T-helper 2 cell (primary cell): ENCODE measurements at places on chromosomes 2 and 18.

DNA sequence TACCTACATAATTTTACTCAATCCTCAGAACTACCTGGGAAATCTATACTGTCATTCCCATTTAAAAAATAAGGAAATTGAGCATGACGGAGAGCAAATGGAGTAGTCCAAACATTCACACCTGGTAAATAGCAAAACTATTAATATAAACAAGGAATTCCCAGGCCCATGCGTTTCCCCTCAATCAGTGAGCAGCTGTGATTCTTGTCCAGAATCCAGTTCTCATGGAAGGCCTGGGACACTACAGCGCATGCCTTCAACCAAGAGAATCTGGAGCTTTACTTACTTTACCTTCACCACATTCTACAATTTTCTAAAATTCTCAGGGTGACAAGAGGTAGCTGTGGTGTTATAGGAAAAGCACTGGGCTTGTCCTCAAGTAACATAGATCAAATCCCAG, 259.0 kb downstream of the LRATD1 start:
- no peak for DNase-seq

GRCh38 chr2:68741805-68742306, 7.2 kb downstream of the ARHGAP25 start:
- no peak for DNase-seq

DNA sequence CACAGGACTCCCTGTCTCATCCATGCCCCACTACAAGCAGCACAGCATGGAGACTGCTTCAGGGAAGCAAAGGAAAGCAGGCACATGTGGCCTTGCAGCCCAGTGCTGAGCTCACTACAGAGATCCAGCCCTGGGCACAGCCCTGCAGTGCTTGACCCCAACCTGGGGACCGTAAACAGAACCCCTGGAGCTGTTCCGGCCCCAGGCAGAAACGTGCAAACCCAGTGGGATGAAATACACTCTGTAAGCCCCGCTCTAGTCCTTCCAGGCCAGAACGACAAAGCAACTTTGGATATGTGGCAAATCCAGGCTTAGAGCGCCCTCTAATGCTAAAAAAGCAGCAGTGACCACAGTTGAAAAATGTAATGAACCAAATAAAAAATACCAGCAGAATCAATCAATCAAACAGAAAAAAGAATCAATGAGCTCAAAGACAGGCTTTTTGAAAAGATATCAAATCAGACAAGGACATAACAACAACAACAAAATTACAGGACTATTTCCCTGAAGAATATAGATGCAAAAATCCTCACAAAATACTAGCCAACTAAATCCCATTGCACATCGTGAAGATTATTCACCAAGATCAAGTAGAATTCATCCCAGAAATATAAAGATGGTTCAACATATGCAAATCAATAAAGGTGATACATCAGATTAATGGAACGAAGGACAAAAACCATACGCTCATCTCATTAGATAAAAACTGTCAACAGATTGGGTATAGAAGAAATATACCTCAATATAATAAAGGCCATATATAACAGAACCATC, 45.6 kb downstream of the ZNF519 start:
- no peak for DNase-seq

DNA sequence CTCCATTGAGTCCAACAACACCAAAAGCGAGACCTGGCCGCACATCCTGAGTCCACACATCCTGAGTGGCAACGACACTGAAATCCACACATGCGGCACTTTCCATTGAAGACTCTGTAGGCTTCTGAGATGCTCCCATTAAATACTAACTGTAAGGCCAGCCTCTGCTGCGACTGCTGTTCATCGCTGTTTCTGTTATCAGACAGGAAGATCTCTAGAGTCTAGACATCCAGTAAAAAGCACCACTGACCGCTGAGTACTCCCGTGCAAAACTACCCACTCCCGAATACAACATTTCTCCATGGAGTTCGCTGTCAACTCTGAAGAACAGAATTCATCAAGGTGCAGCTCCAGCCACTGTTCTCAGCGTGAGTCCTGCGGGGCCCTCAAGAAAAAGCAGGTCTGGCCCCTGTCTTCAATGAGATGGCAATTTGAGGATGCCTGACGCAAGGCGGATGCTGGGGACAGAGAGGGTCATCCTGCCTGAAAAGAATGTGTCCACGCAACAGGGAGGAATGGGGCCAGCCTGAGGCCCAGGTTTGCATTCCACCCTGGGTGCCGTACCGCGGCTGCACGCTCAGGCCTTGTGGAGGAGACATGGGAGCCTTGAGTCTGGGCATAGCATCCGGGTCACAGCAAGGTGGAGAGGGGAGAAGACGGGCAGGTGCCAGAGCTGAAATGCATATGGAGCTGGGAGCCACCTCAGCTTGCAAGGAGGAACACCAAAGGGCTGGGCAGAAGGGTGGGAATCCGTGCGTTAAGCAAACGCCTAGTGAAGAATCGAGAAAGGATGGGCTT, 61.9 kb downstream of the ZNF516 start:
- DNase-seq, result no peak

- no peak for DNase-seq
These were observed 1136.0 kb downstream of the LRP1B start for GRCh38 chr2:140994856-140995255.

- no peak for DNase-seq
These were observed 99.1 kb upstream of the ITGA6 start for GRCh38 chr2:172328103-172328841.

- no peak for DNase-seq
These were observed 22.6 kb upstream of the TBC1D8 start for GRCh38 chr2:101173707-101174295.

GRCh38 chr2:31909661-31910060, 101.1 kb downstream of the MEMO1 start:
- no peak for DNase-seq

DNA sequence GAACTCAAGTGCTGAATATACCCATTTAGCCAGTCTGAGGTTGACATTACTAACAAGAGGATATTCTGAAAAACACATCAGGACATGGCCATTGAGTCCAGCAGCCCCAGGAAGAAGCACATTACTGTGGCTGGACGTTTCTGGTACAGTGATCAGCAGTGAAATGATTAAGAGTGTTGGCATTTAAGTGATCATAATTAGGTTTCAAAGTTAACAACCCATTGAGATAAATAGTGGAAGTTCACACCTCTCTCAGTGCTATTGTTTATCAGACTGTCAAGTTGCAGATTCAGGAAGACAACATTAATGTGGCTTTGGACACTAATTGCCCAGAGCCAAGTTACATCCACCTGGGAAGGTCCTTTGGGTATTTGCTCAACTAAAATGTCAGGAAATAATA, 139.5 kb upstream of the GAREM1 start:
- DNase-seq, result no peak

DNA sequence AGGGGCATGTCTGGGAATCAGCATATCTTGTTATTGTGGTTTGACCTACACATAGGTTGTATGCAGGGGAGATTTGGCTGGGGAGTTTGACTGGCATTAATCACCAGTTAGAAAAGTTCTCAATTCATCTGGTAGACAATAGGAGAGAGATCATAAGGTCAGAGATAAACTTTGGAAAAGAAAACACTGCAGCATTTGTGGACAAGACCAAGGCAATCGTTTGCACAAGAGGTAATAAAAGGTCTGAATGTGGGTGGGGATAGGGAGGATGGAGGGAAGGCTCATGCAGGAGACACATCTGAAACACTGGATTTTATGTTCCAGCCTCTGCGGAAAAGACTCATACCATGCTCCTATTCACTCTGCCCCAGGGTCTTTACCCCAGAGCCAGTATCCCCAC, 136.9 kb downstream of the MAIP1 start:
- DNase-seq, result no peak

DNA sequence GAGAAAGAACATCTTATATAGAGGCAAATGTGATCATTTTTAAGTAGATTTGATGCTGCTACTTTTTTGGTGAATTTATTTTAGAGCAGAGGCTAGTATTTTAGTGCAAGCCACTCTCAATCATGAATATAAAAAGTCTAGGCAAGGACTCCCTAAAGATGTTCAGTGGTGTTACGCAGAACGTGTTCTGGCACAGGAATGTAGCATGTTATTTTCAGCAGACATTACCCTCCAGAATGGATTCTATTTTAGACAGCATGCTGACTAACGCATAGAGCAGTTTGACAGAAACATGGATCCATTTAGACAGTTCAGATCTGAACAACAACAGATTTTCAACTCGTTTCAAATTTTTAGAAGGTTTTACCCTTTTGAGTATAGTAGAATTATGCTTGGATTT, 54.1 kb downstream of the DSC3 start:
- no peak for DNase-seq

DNA sequence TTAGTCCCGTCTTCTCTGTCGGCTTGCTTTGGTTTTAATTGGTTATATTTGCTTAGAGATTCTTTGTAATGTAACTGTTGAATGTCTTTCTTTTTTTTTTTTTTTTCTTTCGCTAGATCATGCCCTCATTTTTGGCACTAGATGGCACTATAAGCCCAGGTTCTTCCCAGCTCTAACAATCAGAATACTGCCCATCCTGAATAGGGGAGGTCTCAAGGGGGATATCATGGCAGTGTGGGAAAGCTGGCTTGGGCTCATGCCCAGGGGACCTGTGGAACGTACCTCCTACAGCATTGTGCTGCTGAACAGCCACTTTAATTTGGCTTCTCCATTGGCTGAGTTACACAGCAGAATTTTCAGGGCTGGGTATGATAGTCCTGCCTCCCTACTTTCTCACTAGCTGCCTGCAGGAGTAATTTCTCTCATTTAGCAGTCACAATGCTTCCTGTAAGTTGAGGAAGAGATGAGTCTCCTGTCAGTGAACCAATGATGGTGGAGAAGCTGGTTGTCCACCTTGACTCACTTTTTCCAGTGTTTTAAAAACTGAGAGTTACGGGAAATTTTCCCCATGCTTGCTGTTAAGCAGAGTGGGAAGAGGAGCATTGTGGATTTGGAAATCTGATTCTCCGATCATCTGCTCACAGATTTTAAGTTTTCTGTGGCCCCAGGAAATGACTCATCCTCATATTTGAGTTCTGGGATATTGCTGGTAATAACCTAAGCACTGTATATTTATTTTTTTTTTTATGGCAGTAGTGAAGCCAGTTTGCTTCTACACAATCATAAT, 47.2 kb downstream of the RAD51AP2 start:
- no peak for DNase-seq

GRCh38 chr2:3405307-3405706, 25.8 kb downstream of the TRAPPC12 start:
- DNase-seq, result no peak

- DNase-seq, result no peak
These were observed 33.0 kb downstream of the INPP5D start for GRCh38 chr2:233093166-233093448.

DNA sequence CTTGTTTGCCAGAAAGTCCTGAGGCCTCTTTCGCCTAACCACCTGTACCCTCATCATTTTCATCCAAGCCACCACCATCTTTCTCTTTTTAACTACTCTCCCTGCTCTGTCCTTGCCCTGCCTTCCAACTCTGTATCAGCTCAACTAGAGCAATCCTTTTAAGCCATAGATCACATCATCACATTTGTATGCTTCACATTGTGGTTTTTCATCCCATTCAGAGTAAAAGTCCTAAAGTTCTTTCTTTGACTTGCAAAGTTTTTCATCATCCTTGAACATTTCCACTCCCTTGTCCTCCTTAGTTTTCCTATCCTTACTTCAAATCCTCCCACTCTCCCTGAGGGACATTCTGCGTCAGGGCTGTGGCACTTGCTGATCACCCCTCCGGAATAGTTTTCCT, 73.9 kb downstream of the SLC39A10 start:
- no peak for DNase-seq

DNA sequence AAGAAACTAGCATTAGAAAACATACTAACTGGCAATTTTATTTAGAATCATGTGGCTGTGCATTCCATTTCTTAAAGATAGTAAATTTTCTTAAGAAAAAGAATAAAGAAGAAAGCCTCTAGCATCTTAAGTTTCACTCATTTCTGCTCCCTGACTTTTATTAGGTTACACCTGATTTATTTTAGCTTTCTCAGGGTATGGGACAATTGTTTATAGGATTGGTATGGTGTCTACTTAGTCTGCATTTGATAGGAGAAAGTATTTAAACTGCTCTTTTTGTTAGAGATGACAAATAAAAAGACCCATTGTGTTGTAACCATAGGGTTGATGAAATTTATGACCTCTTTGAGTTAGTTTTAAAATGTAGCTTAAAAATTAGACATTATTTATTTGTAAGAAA, 115.2 kb downstream of the PTPRM start:
- DNase-seq, result no peak

DNA sequence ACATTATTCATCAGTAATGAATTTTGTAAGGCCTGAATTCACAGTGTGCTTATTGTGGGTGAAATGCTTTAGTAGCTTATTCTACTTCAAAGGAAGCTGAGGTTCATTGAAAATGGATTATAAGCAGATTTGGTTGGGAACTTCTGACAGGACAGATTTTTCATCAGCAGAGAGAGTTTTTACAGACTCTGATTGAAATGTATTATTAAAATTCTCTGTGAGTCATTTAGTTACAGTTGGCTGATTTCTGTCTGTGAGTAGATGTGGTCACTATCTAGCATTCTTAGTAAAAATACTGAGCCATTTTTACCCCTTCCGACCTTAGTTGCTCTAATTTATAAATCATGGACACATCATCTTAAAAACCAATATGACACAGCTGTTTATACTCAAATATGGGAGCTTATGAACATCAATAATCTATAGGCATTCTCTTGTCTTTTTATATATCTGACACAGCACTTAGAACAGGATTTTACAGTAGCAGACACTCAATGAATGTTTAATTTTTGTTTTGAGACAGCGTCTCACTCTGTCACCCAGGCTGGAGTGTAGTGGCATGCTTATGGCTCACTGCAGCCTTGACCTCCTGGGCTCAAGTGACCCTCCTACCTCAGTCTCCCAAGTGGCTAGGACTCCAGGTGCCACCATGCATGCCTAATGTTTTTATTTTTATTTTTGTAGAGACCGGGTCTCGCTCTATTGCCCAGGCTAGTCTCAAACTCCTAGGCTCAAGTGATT, 239.6 kb downstream of the BABAM2 start:
- no peak for DNase-seq

GRCh38 chr18:56709463-56709862, 58.3 kb downstream of the WDR7 start:
- DNase-seq, result no peak

DNA sequence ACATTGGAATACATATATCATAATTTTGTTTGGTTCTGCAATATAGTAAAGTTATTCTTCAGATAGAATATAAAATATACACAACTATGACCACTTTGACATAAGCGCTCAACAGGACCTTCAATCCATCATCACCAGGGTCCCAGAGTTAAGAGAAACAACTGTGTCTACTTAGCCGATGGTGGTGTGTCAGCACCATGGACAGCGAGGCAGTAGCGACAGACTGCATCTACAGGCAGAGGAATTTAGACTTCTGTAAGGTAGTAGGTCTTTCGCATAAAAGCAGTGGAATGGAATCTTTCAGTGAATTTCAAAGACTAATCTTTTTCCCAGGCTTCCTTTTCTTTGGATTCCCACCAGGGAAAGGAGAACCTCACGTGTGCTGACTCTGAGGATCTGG, 20.5 kb upstream of the LRPPRC start:
- peak; percentile 56 for DNase-seq

GRCh38 chr18:55912919-55913318, 324.9 kb upstream of the TCF4 start:
- no peak for DNase-seq
